ENCODE measurements at places on chromosomes 1 and 21. TPM values are rescaled to one million over a fixed set of nuclear protein-coding genes. Genes with fewer than 3 reads are reported as not detected.

GBP7 gene
- 0.14 TPM for polyA plus RNA-seq

AMY1A gene
- polyA plus RNA-seq, result not detected

- no peak for DNase-seq
Observed at GRCh38 chr1:177442584-177442983, 271.8 kb downstream of the BRINP2 start.

DNA sequence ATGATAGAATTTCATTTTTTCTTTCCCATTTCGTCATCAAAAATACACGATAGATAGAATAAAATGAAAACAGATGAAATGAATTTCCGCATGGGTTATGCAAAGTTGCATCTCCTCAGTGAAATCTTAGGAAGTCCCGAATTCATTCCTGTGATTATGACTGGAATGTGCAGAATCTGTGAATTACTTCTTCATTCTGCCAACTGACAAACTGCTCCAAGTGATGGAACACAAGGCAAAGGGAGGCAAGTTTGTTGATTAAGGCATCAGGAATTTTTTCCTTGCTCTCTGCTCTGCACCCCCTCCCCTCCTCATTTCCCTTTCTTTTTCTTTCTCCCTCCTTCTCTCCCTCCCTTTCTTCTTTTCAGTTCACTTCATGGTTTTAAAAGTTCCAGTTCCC is 37.0 kb upstream of the ADGRL4 start:
- DNase-seq, result no peak

DNA sequence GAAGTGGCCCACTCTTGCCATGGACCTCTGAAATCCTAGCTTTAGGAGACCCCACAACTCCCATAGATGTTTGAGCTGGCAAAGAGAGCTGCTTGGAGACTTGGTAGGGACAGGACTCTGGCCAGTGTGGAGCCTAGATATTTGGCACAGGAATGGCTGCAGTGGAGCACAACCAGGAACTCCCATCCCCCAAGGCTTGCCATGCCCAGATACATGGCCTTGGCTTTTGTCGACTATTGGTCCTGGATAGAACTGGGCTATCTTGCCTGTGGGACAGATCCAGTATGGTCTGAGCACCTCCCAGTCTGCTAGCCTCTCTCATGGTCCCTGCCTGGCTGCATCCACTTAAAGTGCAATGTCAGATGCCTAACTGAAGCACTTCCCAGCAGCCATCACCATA is 7.8 kb upstream of the GBP2 start:
- no peak for DNase-seq

GLRX2 gene
- polyA plus RNA-seq, result 13.8 TPM

- no peak for DNase-seq
Observed at GRCh38 chr1:170470121-170470520, 61.8 kb upstream of the GORAB start.

GRCh38 chr1:59298710-59299346 is 1.9 kb downstream of the FGGY start:
- no peak for DNase-seq

CELA2A gene
- 0.31 TPM for polyA plus RNA-seq

GRCh38 chr1:34587761-34588160 is 167.1 kb upstream of the GJB5 start:
- DNase-seq, result no peak

KLF17 gene
- not detected for polyA plus RNA-seq

MMEL1 gene
- polyA plus RNA-seq, result 2.3 TPM

ATP1A2 gene
- polyA plus RNA-seq, result 4.6 TPM

SEMA4A gene
- polyA plus RNA-seq, result 19.9 TPM

HSD3B2 gene
- 1.3 TPM for polyA plus RNA-seq

SSBP3 gene
- polyA plus RNA-seq, result 105 TPM

- DNase-seq, result no peak
Observed at GRCh38 chr1:198597690-198598430, 41.0 kb upstream of the PTPRC start.

UBE2U gene
- not detected for polyA plus RNA-seq

DNA sequence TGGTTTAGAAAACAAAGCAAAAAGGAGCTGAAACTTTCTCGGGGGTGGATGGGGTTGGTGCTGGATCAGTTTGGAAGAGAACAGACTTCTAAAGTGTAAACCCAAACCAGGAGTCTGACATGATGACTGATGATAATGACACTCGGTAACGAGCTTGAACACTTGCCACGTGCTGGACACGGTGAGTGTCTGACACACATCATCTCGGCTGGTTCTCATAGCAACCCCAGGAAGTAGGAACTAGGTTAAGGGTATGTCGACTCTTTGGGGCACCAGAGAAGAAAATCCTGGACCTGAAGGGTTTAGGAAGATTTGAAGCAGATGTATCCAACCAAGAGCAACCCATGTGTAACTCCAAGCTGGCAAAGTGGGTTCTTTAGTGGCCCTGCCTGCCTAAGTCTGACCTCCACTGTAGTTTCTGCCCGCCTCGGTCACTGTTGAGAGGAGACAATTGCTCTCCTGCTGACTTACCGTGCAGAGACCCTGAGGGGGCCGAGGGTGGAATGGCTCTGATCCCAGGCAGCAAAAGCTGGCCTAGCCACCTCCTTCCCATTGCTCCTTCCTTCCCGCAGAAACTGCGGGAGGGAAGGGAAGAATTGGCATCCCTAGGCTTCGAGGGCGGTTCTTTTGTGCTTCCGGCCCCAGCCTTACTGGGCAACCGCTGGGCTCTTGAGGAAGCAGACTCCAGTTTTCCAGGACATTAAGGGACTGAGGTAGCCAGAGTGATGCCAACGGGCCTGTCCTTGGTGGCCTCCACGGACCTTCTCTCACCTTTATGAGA is 156.0 kb downstream of the TOMM20 start:
- no peak for DNase-seq

GRCh38 chr1:62836856-62837540 is 53.1 kb downstream of the ATG4C start:
- DNase-seq, result no peak
